ENCODE measurements at places on chromosomes 1 and 21.

GRCh38 chr1:154983776-154984466 is 777 bp downstream of the FLAD1 start:
- DNase-seq, result no peak

DNA sequence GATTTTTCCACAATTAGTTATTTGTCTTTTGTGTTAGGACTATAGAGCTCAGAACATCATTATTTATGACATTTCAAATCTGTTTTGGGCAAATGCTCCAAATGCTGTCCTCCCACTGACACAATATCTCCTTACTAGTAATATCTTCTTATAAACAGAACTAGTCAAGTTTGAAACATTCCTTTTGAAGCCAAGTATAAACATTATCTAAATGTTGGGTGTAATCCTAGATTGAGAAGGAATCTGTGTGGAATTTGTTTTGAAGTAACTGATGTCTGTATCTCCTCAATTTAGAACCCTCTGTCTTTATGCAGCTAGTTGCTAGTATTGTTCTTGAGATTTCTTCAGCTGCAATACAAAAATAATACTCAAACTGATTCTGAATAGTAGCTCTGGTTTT is 28.5 kb upstream of the PAXBP1 start:
- no peak for DNase-seq

DNA sequence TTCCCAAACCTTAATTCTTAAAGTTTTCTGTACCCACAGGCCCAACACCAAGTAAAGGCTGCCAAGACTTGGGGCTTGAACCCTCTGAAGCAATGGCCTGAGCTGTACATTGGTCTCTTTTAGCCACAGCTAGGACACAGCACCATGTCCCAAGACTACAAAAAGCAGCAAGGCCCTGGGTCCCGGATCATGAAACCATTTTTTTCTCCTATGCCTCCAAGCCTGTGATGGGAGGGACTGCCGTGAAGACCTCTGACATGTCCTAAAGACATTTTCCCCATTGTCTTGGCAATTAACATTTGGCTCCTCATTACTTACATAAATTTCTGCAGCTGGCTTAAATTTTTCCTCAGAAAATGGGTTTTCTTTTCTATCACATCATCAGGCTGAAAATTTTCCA is 30.9 kb downstream of the ZNF670 start:
- no peak for DNase-seq

DNA sequence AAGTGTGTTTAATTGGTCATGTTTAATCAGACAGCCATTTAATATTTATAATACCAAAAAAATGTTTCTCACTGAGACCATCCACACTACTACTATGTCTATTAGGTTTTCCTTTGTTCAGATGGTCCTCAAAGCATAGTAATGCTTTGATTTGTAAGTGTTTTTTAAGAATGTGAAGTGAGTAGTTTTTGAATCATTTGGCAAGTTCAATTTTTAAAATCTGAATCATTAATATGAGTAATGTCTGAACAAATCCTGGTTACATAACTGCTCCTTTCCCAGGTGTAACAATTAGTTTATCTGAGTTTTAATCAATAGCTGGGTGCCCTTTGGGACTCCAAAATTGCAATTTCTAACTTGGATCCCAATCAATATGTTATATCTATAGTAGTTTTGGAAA is 23.5 kb upstream of the RPL5 start:
- no peak for DNase-seq

- no peak for DNase-seq
Measured at GRCh38 chr1:218350035-218350525, 4.9 kb downstream of the TGFB2 start.

DNA sequence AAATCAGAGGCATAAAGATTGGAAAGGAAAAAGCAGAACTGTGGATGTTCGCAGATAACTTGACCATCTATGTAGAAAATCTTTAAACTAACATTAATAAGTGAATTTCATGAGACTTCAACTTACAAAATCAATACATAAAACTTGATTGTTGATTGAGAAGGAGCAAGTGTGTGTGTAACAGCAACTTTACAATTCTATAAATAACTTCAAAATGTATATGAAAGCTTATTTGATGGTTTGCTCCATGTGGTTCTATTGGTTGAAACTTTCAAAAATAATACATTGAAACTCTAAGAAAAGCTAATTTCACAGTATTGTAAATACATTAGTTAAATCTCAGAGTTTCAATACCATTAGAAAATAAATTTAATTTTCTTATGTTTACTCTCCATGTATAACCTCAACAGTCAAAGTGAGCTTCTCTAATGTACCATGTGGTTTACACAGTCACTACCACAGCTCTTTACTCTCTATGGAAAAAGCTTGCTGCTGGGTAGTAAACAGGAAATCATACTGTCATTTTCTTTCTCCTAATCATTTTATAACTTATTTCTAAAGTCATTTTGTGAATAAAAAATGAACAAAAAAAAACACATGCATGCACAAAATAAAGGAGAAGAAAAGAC is 12.0 kb downstream of the AKT3 start:
- DNase-seq, result no peak

Measured in activated T-helper 9 cell treated with anti-CD3 and anti-CD28 coated beads, Interleukin-2, amount 50 U/mL, for 16 hours (primary cell).